ENCODE measurements at places on chromosomes 1 and 21. TPM values are rescaled to one million over a fixed set of nuclear protein-coding genes. Genes with fewer than 3 reads are reported as not detected.

DNA sequence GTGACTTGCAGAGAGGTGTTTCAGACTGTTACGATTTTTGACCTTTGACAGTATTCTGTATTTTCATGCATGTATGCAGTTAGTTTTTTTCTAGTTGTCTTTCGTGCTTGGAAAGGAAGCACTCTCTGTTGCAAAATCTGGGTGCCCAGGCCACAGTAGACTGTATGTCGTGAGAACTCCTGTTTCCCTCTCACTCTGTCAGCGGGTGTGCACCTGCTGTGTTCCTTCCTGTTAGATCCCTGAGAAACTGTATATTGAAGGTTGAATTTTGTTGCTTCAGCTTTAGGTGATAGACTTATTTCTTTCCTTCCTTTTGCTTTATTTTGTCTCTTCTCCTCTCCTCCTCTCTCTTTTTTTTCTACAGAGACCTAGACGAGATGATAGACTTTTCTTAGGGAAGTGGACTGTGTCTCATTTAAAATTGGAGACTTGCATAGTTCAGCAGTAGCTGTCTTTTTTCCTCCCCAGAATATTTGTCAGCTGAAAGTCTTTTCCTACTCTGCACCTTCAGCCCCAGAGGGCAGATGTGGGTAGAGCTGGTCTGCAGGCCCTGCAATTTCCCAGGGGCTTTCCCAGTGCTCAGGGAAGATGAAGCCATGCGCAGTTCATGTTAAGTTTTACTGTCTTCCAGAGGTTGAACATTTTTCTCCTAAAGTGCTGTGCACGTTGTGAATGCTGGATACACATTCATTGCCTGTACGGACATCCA, 1.4 kb downstream of the TRAPPC10 start:
- no peak for DNase-seq

DNA sequence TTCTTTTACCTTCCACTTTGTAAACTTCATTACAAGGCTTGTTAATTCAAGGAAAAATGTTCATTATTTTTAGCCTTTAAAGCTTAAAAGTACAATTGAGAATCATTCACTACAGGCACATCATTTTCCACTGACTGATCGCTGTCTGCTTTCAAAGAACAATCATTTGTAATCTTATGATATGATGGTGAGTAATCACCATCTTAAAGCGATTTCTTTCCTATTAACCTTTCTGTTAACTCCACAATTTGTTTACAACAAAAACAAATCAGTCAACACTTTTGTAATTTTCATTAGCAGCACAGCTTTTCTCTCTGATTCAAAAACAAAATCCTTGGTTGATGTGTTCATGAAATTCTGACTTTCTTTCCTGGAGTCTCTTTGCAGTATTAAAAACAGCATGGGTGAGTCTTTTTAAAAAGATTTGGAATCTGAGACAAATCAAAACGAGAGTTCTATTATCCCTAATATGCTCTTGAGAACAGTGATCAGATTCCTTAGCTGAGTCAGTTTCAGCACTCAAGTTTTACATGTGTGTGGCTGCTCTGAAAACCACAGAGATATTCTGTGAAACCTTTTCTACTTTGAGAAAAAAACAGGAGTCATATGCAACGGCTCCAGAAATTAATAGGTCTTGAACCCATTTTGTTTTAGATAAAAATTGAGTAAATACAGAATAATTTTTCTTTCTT, 145.8 kb upstream of the TMPRSS15 start:
- no peak for DNase-seq

The CD101 gene
- 2.0 TPM for total RNA-seq

DNA sequence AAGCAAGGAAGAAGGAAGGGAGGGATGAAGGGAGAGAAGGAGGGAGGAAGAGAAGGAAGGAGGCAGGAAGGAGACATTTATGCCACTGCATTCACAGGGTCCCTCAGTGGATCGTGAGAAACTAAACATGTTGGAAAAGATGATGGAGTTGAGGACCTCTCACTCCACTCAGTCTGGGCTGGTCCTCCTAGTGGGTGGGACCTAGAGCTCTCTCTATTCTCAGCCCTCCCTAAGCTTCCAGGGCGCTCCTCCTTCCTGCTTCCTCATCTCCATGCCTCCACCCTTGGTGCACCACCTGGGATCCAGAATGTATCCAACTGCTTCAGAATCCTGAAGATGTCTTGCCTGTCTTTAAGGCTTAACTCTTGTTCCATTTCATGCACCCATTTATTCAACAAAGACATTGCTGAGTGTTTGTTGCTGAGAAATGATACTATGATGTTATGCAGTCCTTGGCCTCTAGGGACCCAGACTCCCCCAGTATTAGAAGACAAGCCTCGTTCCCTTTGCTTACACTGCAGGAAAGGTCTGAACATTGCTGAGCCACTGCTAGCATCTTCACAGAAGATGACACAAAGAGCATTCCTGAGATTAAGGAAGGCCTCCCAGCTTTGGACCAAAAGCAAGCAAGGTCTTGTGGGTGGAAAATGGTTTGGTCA, 88.5 kb downstream of the BEND5 start:
- DNase-seq: no peak

- DNase-seq: no peak
These were observed 139.9 kb downstream of the PEX14 start for GRCh38 chr1:10614377-10615225.

DNA sequence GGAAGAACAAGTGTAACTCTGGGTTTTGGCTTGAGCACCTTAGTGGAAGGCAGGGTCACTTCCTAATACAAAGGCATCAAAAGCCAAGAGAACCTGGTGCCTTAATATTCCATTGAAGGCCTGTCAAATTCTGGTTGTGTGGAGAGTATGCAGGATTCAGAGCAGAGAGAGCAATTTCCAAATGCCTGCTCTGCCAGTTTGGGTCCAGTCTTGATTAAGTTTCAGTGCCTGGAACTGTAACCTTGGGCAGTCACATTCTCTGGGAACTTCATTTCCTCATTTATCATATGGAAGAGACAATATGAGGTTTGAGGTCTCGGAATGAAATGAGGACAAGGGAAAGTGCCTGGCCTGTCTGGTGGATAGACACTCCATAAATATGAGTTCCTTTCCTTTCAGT, 198.0 kb upstream of the C8B start:
- no peak for DNase-seq

The PDPN gene
- 0.83 TPM for total RNA-seq

DNA sequence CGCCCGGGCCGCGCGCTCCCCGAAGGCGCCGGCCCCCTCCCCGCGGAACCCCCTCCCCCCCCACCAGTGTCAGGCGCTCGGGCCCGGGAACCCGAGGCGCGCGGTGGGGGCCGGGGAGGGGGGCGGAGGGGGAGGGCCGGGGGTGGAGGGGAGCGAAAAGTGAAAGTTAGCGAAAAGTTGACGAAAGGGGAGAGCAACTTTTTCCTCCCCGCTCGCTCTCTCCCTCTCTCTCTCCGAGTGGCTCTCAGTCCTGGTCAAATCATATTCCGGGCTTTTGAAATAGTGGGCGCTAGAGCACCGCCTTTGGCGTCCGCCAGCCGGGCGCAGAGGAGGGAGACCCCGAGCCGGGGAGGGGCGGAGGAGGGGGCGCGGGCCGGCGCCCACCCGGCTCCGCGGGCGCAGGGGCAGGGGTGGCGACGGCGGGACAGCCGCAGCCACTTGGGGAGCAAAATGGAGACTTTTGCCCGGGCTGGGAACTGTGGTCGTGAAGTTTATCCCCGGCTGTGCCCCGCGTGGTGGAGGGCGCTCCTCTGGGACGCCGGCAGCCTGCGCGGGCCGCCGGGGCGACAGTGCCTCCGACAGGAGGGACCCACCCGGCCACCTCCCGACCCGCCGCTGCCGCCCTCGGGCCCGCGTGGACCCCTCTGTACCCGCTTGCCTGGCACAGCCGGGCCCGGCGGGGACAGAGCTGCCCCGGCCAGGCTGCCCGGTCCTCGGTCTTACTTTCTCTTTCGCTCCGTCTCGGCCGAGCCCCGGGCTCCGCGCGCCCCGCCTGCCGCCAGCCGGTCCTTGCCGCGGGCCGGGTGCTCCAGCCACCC, 697 bp downstream of the PRDM16 start:
- peak; percentile 71 for DNase-seq

The GAS5 gene
- 589 TPM for total RNA-seq

The ARL8A gene
- 17.9 TPM for total RNA-seq

DNA sequence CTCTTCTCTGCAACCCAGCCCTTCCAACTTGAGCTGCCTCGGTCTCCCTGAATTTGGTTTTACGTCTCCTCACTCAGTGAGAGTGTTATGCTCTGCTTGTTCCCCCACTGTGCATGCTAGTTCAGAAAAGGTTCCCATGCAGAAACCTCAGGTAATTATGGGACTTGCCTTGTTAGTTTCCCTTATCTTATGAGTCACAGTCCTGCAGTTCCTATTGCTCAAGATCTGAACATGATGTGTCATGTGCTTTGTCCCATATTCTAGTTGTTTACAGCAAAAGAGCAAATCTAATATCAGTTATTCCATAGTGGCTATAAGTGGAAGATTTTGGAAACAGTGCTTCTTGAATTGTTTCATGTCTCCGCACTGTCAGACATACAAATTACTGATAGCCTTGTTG, 74.4 kb downstream of the DUSP10 start:
- no peak for DNase-seq

The C1orf87 gene
- total RNA-seq: not detected
